ENCODE measurements at places on chromosomes 12 and 14.

- DNase-seq: no peak
These were observed 70.6 kb upstream of the SLC24A4 start for GRCh38 chr14:92252323-92252722.

- no peak for DNase-seq
These were observed 302.1 kb downstream of the RMST start for GRCh38 chr12:97764700-97765099.

DNA sequence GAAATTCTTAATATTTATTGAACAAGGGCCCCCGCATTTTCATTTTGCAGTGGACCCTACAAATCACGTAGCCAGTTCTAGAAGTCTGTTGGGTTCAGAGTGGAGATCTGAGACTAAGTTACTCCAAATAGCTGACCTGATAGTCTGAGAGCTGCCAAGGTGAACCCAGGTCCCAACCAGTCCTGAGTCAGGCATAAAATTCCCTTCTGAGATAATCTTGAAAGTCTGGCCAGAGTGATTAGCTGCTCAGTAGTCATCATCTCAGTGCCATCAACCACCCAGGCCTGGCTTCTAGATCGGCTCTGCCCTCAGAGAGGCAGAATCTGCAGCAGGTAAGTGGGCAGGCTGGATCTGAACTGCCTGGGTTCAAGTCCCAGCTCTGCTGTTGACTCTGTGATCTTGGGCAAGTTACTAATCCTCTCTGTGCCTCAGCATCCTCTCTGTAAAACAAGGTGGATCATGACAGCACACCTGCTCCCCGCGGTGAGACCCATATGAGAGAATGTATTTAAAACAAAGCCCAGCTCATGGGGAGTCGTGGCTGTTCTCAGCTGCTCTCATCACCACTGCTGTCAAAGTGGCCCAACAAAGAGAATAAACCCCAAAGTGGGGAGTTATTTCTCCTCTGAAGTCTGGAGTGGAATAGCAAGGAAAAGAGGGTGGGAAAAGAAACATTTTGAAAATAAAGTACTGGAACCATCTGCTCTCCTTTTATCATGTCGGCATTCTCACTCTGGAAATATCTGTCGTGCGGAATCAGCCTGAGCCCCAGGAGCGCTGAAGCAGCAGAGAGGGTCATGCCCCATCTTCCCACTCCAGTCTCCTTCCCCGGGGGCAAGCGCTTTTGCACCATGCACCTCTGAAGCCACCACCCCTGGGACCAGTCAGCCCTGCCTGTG is 193.3 kb downstream of the DPF3 start:
- no peak for DNase-seq

DNA sequence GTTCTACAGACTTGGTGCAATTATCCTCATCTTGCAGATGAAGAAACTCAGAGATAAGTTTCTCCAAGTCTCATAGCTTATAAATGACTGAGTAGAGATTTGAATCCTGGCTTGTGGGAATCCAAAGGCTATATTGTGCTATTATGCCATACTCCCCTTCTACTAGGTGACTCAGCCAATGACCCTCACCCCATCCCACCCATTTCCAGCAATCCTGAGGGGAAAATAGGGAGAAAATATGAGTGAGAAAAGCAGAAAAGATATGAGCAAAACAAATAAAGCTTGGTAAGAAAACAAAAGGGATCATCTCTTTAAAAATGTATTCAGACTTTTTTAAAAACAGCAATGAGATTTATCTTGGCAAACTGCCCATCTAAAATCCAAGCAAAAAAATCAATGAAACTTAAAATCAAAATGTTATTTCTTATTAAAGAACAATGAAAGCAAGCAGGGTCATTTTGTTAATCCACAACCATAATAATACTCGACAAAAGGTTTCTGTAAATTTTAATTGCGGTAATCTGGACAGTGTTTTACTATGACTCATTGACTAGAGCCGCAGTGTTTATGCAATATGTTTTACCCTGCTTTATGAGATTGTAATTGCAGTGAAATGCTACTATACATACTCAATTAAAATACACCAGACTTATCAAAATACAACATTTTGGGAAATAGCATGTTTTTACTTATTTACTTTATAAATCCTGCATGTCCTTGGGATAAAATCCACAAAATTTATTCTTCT is 13.1 kb upstream of the LGR5 start:
- DNase-seq: no peak

GRCh38 chr14:63904724-63905123 is 51.9 kb downstream of the SYNE2 start:
- no peak for DNase-seq

GRCh38 chr12:132305991-132306884 is 23.2 kb downstream of the GALNT9 start:
- no peak for DNase-seq

GRCh38 chr12:27560126-27560525 is 36.1 kb downstream of the PPFIBP1 start:
- DNase-seq: no peak

DNA sequence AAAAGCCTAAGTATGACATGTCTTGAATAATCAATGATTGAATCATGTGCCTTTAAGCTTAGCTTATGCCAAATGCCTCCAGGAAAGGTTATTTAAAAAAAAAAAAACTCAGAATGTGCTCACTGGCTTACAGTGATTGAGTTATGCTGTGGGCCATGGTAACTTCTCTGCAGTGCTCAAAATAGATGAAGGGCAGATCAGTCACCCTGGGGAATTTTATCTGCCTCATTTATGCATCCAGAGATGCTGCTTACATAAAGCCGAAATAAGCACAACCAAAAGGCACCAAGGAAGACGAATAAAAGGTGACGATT is 118.7 kb upstream of the MDM1 start:
- DNase-seq: no peak

DNA sequence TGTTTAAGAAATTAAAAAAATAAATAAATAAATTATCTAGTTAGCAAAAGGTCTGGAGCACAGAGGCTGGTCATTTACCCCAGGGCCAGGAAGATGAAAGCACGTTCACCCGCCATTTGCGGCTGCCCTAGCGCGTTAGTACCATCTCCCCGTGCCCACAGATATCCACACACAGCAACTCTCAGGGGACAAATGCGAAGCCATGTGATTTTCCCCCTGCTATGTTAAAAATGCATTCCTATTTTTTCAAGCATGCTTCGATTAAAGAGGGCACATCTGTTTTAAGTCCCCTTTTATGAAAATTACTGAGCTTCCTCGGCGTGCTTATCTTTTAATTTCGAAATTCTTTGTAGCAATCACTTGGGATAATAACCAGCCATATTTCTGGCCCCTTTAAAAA is 56.9 kb upstream of the PIWIL1 start:
- no peak for DNase-seq

DNA sequence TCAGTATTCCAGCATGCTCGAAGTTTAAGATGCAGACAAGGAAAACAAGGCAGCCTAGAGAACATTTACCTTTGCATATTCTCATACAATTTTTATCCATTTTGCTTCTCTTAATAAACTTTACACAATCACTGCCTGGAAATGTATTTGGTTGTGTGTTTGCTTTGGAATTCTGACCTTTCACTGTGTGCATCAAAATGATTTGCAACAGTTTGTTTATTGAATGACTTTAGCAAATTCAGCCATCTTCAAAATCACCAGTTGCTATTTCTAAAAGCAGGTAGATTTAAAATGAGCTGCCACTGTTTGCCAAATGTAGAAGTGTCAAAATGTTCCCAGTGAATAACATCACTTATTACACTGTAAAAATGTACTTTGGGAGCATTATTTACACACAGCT is 669.9 kb downstream of the SLC16A7 start:
- DNase-seq: no peak

DNA sequence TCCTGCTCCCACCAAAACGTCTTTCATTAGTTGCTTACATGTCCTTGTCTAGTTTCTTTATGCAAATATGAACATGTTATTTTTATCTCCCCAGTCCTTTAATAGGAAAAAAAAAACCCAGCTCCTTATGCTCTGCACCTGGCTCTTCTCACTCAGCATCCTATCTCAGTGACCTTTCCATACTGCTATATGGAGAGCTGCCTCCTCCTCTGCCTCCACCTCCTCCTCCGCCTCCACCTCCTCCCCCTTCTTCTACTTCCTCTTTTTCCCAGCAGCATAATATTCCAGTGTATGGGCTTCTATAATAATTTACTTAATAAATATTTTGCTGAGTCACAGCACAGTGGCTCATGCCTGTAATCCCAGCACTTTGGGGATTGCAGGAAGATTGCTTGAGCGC is 31.5 kb downstream of the ABCB9 start:
- no peak for DNase-seq

GRCh38 chr12:74581439-74581838 is 43.8 kb downstream of the ATXN7L3B start:
- no peak for DNase-seq

DNA sequence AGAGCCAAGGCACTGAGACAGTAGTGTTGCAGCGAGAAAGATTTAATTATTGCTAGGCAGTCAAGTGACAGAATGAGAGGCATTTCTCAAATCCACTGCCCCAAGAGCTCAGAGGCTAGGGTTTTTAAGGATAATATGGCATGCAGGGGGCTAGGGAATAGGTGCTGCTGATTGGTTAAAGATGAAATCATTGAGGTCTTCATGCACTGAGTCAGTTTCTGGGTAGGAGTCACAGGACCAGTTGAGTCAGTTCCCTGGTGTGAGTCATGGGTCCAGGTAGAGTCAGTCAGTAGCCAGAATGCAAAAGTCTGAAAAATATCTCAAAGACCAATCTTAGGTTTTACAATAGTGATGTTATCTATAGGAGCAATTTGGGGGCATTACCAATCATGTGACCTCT is 323.8 kb downstream of the RGS6 start:
- DNase-seq: no peak

DNA sequence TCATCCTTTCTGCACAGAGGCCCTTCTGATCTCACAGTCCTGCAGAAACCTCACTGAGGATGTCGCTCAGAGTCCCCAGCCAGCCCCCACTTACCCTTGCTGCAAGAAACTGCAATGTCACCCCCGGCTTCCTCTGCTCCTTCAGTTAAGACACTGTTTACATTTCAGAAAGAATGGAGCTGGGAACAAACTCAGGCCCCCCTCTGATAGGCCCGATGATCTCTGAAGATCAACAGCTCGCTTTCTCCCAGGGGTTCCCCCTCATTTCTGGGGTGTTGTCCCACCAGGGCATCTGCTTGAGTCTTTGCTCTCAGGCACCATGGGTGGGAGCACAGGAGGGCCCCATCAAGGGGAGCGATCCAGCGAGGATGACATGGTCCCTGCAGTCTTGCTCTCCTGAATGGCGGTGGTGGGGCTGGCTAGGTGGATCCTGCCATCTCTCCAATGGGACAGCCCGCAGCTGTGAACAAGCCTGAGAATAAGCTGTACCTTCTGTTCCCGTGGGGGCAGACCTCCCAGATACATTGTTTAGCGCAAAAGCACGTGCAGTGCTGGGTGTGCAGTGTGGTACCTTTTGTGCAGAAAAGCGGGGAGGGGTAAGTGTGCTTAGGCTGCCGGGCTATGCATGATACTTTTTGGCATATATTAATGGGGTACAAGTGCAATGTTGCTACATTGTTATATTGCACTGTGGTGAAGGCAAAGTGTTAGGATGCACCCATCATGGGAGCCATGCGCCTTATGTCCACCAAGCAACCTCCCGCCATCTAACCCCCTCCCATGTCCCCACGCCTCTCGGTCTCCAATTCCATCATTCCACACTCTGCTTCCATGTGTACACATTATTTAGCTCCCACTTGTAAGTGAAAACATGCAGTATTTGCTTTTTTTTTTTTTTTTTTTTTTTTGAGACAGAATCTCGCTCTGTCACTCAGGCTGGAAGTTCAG is 6.7 kb upstream of the NCOR2 start:
- DNase-seq: no peak

- no peak for DNase-seq
These were observed 65.0 kb upstream of the AMN start for GRCh38 chr14:102857444-102857843.

GRCh38 chr14:65357113-65357512 is 55.4 kb upstream of the FUT8 start:
- no peak for DNase-seq

- peak; percentile 89 for DNase-seq
These were observed 65.6 kb upstream of the PTGR2 start for GRCh38 chr14:73785834-73786635.

All from AG09319 (cell line).